ENCODE measurements at places on chromosomes 5 and 9.

- DNase-seq: no peak
Measured at GRCh38 chr5:139474890-139475791, 4.3 kb downstream of the SMIM33 start.

GRCh38 chr9:109914280-109915027, 134.5 kb downstream of the PALM2AKAP2 start:
- no peak for DNase-seq

GRCh38 chr9:36987891-36988290, 46.2 kb downstream of the PAX5 start:
- no peak for DNase-seq

DNA sequence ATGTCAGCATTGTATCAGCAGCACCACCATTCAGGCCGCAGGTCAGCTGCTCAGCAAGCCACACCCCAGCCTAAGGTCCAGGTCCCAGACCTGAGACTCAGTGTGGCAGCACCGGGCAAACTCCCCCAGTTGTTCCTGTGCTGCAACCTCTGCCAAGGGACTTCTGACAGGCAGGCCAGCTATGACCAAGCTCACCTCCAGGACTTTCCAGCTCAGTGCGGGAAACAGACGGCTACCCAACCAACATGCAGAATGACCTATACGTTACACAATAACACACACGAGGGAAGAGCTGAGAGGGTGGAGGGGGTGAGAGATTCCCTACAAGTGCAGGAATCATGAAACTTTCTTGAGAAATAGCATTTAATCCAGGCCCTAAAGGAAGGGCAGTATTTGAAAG, 143.7 kb downstream of the FSTL4 start:
- DNase-seq: no peak

GRCh38 chr9:94526271-94526670, 28.6 kb upstream of the PCAT7 start:
- no peak for DNase-seq

DNA sequence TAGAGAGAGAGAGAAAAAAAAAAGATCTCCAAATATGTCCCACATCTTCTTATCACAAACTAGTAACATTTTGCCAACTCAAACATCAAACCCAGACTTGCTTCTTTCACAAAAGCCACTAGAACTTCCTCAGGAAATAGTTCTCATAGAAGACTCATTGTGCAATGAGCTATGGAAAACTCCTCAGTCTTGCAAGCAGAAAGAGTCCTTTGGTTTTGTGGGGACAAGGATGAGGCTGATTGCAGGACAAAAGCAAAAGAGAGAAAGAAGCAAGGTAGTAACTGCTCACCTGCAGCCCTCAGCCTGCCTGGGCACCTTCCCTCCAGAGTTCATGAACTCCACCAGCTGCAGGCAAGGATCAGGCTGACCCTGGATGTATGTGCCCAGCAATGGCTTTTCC, 399.0 kb downstream of the IRX1 start:
- DNase-seq: no peak

DNA sequence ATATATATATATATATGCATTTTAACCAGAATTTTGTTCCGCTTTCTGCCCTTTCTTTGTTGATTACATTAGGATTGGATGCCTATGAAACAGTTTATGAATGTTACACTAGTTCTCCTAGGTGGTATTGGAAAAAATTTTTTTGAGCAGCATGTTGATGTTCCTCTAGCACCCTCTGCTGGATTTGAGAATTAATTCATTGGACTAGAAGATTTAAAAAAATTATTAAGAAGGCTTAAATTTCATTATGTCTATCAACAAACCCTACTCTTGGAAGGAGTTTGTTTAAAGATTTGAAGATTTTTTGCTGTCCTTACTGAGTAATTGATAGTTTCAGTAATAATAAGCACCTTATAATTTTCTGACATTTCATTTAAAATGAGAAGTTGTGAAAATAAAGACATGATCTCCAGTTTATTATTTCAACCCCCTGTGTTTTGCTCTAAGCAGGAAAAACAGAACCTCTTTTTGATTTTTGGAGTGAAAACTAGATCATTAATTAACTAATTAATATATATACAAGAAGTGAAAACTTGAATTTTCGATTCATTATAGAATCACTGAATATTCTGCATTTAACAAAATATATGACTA, 89.6 kb downstream of the CCDC171 start:
- no peak for DNase-seq

DNA sequence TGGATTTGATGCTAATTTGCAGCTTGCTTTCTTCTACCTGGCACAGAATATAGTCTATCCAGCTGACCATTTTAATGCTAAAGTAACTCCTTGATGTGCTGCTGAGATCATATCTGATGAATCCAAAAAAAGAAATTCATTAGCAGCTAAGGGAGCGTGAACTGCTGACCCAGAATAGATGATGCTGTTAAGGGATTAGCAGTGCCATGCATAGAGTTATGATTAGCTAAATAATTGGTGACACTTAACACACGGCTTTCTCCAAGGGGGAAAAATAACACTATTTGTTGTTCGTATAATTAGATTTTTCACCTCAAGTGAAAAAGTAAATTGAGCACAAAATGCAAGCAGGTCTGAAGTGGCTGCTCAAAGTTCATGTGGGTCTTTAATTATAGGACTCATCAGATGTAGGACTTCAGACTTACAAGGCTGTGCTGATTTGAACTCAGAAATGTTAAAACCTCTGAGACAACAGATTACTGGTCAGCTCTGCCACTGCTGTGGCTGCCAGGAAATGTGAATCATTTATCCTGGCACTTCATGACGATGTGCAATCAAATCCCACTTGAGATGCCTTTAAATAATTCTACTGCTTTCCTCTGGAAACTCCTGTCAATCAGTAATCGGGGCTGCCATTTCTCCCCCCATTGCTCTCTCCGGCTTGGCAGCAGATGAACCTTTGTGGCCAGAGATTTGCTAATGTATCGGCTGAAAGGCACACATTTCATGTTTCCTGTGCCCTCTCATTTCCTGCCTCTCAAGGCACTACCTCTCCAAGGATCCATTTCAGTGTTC, 291.6 kb upstream of the C9orf72 start:
- DNase-seq: no peak

- DNase-seq: no peak
Measured at GRCh38 chr9:116049456-116049855, 104.1 kb upstream of the PAPPA start.

DNA sequence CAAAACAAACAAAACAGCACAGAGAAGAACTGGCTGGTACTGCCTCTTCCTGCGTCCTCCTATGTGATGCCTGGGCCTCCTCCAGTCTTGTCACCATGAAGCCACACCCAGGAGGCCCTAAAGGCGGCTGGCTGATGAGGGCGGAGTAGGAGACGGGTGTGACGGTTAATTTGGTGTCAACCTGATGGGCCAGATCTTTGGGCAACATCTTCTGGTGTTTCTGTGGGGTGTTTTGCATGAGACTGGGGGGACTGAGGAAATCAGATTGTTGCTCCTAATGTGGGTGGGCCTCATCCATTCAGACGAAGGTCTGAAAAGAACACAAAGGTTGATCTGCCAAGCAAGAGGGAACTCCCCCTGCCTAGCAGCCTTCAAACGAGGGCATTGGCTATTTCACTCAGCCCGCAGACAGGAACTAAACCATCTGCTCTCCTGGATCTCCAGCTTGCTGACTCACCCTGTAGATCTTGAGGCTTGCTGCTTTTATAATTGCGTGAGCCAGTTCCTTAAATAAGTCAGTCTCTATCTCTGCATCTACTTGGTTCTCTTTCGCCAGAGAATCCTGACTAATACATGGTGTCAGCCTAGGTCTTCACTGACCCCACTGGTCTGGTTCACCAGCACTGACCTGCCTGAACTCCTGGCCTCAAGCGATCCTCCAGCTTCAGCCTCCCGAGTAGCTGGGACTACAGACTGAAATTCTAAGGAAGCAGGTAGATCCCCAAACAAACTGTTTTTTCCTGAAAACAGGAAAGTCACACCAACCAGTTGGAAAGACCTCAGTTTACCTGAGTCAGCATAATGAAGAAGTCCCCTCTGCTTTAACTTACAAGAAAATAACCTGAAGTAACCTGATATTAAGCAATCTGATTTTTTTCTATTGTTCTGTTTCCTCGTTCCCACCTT, 12.8 kb upstream of the ZFP62 start:
- no peak for DNase-seq

DNA sequence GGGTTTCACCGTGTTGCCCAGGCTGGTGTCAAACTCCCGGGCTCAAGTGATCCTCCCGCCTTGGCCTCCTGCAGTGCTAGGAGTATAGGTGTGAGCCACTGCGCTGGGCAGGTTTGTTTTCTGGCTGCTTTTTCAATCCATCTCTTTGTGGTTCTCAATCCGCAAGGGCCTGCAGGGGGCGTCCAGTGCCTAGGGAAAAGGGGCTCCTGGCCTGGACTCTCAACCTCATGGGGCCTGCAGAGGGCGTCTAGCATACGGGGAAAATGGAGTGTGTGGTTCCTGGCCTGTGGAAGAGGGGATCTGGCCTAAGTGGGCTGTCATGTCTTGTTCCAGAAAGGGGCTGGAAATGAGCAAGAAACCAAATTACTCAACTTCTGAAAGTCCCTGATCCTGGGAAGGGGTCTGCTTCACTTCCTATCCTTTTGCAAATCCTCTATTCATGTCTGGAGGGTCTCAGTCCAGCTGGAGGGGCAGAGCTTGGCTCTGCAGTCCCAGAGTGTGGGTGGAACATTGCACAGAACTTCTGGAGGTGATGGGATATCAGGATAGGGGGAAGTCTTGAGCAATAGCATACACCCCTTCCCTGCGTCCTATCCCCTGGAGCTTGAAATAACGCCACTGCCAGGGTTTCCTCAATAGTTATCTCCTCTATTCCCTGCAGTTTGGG, 12.7 kb upstream of the CCL27 start:
- DNase-seq: no peak

GRCh38 chr5:39073767-39074016, 507 bp downstream of the RICTOR start:
- DNase-seq: no peak

GRCh38 chr5:158039441-158039840, 180.5 kb upstream of the CLINT1 start:
- DNase-seq: no peak

GRCh38 chr5:91850031-91850430, 466.9 kb upstream of the ARRDC3 start:
- no peak for DNase-seq

DNA sequence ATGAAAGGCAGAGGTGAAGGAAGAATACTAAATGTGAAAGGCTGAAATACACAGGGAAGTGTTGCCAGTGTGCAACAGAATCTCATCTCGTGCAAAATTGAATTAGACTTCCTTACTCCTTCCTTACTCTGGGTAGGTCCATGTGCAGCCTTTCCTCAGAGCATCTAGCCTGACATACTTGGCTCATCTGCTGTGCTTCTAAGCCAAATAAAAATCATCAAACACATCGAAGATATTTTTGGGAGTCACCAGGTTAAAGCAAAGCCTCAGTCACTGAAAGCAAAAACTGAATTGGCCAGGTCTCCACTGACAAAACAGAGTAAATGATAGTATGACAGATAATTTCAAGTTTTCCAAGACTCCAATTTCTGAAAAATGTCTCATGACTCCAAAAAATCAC, 19.3 kb downstream of the STARD4 start:
- no peak for DNase-seq

DNA sequence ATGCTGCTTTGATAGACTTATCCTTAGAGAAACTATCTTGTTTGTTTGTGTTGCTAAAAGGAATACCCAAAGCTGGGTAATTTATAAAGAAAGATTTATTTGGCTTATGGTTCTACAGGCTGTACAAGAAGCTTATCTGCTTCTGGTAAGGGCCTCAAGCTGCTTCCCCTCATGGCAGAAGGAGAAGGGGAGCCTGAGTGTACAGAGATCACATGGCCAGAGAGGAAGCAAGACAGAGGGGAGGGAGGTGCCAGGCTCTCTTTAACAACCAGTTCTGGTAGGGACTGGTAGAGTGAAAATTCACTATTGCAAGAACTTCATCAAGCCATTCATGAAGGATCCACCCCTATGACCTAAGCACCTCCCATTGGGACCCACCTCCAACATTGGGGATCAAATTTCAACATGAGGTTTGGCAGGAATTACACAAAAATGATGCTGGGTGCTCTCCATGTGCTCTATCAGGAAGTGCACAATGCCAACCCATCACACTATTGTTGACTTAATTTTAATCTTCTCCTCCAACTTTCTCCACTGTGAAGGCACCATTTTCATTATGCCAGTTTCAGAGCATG, 115.1 kb upstream of the SHB start:
- DNase-seq: no peak

- DNase-seq: no peak
Measured at GRCh38 chr9:68698943-68699509, 6.0 kb upstream of the PIP5K1B start.

GRCh38 chr9:32344551-32345182, 39.8 kb upstream of the ACO1 start:
- DNase-seq: no peak

- no peak for DNase-seq
Measured at GRCh38 chr5:123943151-123943550, 431.2 kb downstream of the CSNK1G3 start.

DNA sequence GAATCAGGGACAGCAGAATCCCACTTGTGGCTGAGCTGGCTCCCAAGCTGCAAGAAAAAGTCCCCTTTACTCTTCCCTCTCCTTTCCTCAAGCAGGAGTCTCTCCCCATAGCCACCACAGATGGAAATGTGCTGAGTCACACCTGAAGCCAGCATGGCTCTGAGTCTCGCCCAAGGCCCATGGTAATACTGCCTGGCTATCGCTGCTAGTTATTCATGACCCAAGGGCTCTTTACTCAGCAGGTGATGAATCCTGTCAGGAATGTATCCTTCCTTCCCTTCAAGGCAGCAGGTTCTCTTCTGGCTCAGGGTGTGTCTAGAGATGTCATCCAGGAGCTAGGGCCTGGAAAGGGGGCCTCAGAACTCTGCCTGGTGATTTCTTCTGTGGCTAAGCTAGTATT, 403.3 kb upstream of the PTPRD start:
- DNase-seq: no peak

DNA sequence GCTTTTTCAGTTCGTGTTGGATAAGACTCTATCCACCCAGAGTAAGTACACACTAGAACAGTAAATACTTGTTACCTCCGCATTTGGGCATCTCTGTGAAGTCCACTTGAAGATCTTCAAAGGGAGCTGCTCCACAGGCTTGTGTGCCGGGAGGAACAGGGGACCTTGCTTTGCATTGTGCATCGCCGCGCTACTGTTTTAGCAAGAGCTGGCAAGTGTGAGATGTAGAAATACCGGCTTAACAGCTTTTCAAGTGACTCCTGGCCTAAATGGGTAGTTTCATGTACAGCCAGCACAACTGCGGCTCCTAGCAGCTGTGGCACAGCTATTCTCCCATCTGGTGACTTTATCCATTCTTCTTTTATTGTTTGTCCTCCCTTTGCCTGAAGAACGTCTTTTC, 8.4 kb upstream of the ZNF354C start:
- no peak for DNase-seq
